ENCODE measurements at places on chromosomes 6 and 20.

- no peak for DNase-seq
These were observed 43.3 kb downstream of the SCP2D1 start for GRCh38 chr20:18856873-18857272.

DNA sequence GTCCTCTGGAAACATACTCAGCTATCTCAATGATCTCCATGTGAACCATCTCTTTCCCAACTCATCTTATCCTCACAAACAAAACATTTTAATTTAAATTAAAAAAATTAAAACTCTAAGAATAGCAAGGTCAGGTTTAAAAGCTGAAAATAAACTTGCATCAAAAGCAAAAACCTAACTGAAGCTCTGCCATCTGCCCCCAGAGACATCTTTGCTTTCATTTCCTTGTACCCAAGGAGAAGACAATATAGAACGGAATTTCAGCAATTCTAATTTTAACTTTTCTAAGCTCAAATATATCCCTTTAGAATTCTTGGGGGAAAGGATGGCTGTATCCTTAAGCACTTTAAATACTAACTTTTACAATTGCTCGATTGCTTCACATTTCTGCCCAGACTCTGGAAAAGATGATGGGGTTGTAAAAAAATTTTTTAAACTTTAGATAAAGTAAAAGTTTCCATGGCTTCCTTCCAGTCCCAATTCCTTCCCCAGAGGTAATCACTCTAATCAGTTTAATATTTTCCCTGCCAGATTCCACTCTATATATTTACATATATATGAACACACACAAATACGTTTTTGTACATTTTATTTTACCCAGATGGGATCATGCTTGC, 69.2 kb upstream of the SMIM29 start:
- no peak for DNase-seq

GRCh38 chr20:51687108-51687507, 81.1 kb downstream of the ATP9A start:
- DNase-seq, result peak; percentile 22

- DNase-seq, result no peak
These were observed 7.8 kb upstream of the EZR start for GRCh38 chr6:158826819-158827501.

DNA sequence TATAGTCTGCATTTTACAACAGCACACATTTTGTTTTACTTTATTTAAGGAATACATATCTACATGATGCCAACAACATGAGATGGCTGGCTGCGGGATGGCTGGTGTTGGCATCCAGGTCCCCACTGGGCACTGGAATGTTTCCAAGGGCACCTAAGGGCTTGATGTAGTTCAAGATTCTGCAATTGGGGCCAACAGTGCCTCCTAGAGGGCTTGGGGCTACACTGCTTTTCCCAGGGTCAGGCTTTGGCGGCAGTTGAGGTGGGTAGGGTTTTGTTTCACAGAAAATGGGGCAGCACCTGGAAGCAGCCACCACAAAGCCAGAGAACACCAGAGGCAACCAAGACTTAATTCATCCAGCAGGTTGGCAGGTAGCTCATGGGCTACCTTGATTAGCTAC, 202.2 kb upstream of the PRND start:
- no peak for DNase-seq

- no peak for DNase-seq
These were observed 33.8 kb upstream of the ECI2 start for GRCh38 chr6:4169028-4169789.

- no peak for DNase-seq
These were observed 128.8 kb upstream of the GGTLC1 start for GRCh38 chr20:24117383-24117782.

DNA sequence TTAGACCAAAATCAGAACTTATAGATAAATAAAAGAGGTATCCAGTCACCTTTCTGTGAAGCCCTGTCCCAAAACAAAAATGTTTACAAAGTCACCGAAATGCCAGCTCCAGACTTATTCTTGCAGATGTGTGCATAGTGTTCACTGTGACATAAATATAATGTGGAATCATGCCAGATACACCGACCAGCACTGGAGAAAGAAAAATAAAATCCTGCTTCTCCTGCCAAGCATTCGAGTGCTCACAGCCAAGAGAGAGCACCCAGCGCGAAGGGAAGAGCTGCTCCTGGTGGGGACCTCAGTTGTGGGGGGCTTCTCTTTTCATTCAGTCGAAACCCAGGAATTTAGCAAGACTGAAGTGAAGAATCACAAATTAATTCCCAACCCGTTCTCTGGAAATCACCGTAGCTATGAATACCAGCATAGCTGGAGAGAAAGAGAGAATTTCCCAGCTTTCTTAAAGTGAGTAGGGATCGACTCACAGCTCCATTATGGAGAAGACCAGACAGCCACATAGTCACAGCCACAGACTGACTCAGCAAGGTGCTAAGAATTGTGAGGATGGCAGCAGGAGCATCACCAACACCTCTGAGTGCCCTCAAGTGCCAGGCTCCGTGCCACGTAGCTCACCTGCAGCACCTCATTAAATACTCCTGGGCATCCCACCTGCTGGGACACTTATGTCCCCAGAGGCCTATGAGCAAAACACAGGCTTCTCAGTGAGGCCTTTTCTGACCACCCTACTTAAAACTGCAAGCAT, 33.2 kb downstream of the BFSP1 start:
- DNase-seq, result no peak

GRCh38 chr20:62252342-62252966, 14.1 kb downstream of the OSBPL2 start:
- no peak for DNase-seq

- no peak for DNase-seq
These were observed 5.3 kb upstream of the CST7 start for GRCh38 chr20:24943731-24944130.

DNA sequence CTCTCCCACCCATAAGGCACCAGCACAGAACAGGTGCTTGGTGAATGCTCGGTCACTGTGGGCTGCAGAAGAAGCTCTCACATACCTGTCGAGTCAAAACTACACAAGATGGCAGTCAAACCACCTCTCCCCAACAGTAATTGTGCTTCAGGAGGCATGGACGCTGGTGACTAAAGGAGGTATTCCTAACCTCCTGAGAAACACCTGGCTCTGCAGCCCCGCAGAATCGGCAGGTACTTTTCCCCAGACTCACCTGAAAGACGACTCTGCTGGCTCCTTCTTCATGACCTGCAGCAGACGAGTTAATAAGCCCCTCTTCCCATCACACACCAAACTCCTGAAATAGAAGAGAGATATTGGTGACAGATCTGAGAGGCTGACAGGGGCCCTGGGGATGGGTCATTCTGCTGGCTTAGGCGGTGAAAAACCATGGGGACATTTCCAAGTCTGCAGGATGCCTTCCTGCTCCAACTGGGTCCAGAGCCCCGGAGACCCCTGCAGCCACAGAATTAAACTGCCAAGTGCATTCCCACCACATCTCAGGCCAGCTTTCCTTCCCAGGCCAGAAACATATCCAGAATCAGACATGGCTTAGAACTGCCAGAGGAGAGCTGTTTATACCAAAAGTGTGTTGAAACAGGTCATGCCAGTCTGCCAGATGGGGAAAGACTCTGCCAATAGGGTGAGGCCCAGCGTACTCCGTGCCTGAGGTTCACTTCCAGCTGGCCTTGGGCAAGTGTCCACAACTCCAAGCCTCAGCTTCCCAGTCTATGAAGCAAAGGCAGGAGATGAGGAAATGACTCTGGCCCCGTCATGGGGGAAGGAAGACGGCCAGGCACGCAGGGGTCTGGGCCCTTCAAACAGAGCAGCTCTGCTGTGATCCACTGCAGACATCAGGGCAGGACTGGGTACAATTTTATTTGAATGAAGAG, 53.0 kb downstream of the MYH7B start:
- no peak for DNase-seq

DNA sequence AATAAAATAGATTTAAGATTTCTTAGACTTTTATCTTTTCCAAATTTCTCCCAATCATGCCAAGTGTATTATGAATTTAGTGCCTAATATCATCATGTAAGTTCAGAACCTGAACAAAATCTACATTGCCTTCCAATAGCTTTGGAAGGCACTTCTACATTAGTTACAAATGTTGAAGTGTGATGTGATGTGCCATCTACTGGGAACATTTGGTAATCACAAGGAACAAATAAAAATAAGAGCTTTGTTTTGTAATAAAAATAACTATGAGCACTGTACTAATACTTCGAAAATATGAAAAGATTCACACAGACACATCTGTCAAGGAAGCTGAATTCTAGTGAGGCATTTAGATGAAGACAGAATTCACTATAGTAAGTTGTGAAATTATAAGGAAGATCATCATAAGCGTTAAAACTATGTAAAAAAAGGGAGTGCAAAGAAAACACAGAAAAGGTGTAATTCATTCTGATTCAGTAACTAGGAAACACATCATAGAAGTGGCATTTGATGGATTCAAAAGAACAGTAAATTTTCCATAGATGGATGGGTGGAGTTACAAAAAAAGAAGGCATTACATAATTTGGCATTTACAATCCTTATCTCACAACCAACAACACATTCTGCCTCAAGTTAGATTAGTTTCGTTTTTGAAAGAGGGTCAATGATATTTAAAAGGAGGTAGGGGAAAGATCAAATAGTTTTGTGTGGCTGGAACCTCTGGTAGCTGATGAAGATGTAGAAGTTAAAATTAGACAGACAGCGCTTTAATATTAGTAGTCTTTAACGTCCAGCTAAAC, 161.0 kb downstream of the ASCC3 start:
- DNase-seq, result no peak

GRCh38 chr6:159730332-159730676, 3.0 kb downstream of the WTAP start:
- no peak for DNase-seq

GRCh38 chr20:63374504-63374903, 13.4 kb upstream of the CHRNA4 start:
- DNase-seq, result no peak

Measured in fibroblast of skin of left quadriceps (primary cell).